Pancreas (tissue), 10 donors: ENCODE measurements at places on chromosomes 5 and 9. TPM values are rescaled to one million over a fixed set of nuclear protein-coding genes. Genes with fewer than 3 reads are reported as not detected.

GRCh38 chr9:97473717-97474116, 27.7 kb upstream of the TMOD1 start:
- H3K4me3 ChIP-seq, result no peak overlapping the region
- DNase-seq, result no peak
- no peaks in the 10 kb centered on the region for H3K27me3 ChIP-seq
- H3K4me1 ChIP-seq, result no peaks in the 10 kb centered on the region
- peaks cover 12% of the 10 kb centered on the region for H3K36me3 ChIP-seq
- no peak overlapping the region for H3K27ac ChIP-seq

DNA sequence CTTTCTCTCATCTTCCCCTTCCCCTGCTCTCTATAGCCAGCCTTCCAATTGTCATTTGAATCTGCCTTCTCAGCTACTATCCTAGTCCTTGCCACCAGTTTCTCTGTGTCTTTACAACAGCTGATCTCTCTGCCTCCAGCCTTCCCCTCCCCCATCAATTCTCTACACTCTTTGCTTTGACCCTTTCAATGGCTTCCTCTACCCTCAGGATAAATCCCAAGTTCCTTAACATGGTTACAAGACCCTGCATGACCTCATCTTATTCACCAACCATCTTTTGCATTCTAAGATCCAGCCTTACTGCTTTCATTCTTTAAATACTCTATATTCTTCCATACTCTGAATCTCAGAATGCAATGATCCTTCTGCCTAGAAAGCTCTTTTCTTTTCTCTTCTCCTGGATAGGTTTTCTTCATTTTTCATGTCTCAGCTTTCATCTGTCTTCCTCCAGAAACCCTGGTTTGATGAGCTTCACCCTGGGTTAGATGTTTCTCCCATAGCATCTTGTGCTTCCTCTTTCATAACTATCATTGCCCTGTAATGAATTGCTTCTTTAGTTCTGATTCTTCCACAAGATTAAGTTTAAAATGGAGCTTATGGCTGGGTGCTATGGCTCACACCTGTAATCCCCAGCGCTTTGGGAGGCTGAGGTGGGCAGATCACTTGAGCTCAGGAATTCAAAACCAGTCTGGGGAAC, 58.6 kb upstream of the ZSWIM6 start:
- H3K4me3 ChIP-seq, result no peak overlapping the region
- no peak for DNase-seq
- H3K4me1 ChIP-seq, result peaks cover 5% of the 10 kb centered on the region
- no peak overlapping the region for H3K27ac ChIP-seq

DNA sequence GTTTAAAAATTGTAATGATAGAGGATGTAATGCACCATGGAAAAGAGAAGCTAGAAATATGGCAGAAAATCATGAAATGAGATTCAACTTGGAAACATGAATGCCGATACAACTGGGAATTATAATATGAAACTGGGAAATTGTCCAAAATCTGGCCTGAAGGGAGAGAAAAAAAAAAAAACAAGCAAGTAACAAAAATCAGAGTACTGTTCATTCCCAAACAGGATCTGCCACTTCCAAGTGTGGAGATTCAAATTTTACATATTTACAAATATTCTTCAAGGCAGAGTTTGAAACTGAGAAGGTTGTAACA, 56.6 kb upstream of the MOCS2 start:
- no peaks in the 10 kb centered on the region for H3K27me3 ChIP-seq
- H3K4me3 ChIP-seq, result no peak overlapping the region
- DNase-seq, result no peak
- H3K27ac ChIP-seq, result no peak overlapping the region
- no peaks in the 10 kb centered on the region for H3K36me3 ChIP-seq

DNA sequence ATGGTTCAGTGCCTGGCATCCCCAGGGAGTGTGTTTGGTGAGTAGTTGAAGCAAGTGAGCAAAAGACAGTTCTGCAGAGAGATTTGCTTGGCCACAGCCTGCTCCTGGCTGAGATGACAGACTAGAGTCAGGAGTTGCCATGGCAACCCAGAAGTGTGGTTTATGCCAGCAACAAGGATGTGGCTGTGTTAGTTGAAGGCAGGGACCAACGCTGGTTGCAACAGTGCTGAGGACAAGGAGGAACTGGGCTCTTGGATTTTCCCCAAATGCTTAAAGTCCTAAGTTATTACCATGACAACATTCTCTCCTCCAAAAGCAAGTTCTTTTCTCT, 2.7 kb downstream of the NXNL2 start:
- H3K27ac ChIP-seq, result no peak overlapping the region
- no peak for DNase-seq

DNA sequence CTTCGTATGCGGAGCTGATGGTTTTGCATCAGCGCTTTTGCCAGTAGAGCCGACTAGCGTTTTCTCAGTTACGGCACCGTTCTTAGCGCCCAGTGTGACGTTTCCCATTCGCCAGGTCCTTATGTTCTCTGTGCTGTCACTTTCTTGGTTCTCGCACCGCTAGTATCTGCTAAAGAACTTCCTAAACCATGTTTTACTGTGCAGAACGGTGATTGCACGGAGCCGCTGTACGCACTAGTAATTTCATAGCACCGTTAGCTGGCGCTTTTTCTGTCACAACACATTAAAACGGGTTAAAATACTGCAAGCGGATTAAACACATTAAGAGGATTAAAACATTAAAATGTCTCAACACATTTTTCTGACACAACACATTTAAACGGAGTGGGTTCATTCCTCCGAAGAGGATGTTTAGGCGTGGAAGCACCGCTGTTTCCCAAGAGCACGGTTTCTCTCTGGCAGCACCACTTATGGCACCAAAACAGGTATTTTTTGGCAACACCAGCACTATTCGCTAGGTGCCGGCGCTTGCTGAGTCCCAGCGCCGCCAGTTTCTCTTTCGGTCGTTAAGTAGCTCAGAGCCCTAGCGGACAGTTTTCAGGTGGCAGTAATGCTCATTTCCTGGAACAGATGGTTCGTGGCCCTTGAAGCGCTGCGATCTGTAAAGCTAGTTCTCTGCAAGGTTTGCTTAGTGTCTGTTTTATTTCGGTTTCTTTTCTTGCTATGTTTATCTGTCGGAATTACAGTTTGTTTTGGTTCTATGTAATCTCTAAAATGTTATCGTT, 20.3 kb downstream of the ANXA2R start:
- peak overlapping the region; percentile 18 for H3K4me3 ChIP-seq
- peak overlapping the region; percentile 49 for H3K27ac ChIP-seq
- no peak for DNase-seq

GRCh38 chr5:35919191-35919590, 19.2 kb downstream of the CAPSL start:
- no peaks in the 10 kb centered on the region for H3K27me3 ChIP-seq
- no peaks in the 10 kb centered on the region for H3K4me1 ChIP-seq
- H3K36me3 ChIP-seq, result no peaks in the 10 kb centered on the region
- no peak for DNase-seq

- no peak for DNase-seq
- H3K27me3 ChIP-seq, result no peaks in the 10 kb centered on the region
- no peak overlapping the region for H3K27ac ChIP-seq
- H3K4me1 ChIP-seq, result no peaks in the 10 kb centered on the region
- no peaks in the 10 kb centered on the region for H3K36me3 ChIP-seq
These were observed 36.1 kb downstream of the STRBP start for GRCh38 chr9:123232332-123232731.

GRCh38 chr5:111367115-111367514, 142.9 kb downstream of the CAMK4 start:
- no peaks in the 10 kb centered on the region for H3K27me3 ChIP-seq
- H3K4me3 ChIP-seq, result no peak overlapping the region
- no peak overlapping the region for H3K27ac ChIP-seq
- no peak for DNase-seq
- H3K36me3 ChIP-seq, result no peaks in the 10 kb centered on the region

DNA sequence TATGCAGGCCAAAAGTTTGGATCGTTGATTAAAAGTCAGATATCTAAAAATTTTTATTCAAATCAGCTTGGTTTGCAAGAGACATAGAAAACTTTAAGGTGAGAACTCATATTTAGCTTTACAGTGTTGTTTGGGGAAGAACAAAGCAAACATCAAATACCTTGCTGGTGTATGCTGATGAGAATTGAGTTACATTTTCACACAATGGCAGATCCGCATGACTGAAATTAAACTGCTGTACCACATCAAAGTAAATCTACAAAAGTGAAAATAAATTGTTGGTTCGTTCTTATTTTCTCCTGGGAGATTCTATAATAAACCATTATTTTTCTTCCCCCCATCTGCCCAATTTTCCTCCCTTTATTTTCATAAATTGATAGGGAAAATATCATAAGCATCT, 198.2 kb upstream of the PCSK5 start:
- no peak overlapping the region for H3K4me3 ChIP-seq
- no peak for DNase-seq
- H3K4me1 ChIP-seq, result no peaks in the 10 kb centered on the region

DNA sequence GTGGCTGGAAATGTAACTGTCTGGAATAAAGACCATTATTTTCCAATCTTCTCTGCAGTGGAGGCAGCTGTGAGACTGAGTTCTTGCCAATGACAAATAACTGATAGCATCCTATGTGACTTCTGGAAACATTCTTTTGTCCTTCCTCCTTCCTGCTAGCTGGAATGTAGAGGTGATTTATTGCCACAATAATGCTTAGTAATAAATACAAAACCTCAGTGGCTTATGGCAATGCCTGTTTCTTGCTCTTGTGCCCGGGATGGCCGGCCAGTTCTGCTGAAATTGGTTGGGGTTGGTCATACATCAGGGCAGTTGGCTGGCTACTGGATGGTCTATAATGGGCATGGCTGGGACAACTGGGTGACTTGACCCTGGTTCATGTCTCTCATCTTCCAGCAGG, 12.2 kb upstream of the TEX48 start:
- H3K4me1 ChIP-seq, result no peaks in the 10 kb centered on the region
- no peaks in the 10 kb centered on the region for H3K27me3 ChIP-seq
- no peak overlapping the region for H3K27ac ChIP-seq
- DNase-seq, result no peak

- H3K4me3 ChIP-seq, result no peak overlapping the region
- DNase-seq, result no peak
- H3K27me3 ChIP-seq, result no peaks in the 10 kb centered on the region
- no peaks in the 10 kb centered on the region for H3K36me3 ChIP-seq
- H3K4me1 ChIP-seq, result no peaks in the 10 kb centered on the region
- H3K27ac ChIP-seq, result no peak overlapping the region
These were observed 609.1 kb upstream of the GRAMD2B start for GRCh38 chr5:125814119-125814518.

DNA sequence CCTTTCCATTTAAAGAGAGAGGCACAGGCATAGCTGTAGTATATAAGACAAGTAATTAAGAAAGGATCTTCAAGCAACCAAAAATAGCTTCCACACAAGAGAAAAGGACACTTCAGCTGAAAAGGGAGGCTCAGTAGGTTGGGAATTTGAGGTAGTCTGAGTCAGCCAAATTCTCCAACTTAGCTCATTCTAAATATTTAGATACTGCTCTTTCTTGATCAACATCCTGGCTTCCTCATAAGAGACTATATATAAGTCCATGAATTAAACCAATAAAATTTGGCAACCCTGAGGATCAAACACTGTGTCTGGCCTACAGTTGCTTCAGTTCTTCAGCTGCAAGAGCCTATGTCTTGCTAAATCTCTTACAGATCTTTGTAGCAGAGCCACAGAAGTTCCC, 17.8 kb downstream of the HINT1 start:
- DNase-seq, result no peak
- H3K4me3 ChIP-seq, result no peak overlapping the region
- H3K27ac ChIP-seq, result no peak overlapping the region
- no peaks in the 10 kb centered on the region for H3K27me3 ChIP-seq

DNA sequence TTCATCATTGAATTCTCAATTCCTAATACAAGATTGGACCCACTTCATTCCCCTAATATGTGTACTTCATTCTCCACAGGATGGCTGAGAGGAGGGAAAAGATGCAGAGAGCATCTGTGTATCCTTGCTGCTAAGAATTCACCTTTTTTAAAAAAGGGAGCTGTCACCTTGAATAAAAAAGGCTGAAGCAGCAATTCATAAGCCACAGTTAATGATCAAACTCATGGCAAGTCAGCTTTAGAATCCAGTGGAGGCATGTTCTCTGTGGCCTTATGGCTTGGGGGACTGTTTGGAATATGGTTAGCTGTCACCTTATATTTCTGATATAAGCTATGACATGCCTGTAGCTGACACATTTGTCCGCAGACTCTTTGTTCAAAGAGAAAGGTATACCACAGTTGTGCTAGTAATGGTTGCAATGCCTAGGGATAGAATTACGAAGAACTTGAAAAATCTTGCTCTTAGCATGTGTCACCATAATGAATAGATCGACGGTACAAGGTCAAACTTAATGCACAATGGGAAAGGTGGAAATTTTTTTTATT, 256.8 kb upstream of the TNC start:
- no peaks in the 10 kb centered on the region for H3K27me3 ChIP-seq
- H3K4me1 ChIP-seq, result no peaks in the 10 kb centered on the region
- H3K4me3 ChIP-seq, result no peak overlapping the region

DNA sequence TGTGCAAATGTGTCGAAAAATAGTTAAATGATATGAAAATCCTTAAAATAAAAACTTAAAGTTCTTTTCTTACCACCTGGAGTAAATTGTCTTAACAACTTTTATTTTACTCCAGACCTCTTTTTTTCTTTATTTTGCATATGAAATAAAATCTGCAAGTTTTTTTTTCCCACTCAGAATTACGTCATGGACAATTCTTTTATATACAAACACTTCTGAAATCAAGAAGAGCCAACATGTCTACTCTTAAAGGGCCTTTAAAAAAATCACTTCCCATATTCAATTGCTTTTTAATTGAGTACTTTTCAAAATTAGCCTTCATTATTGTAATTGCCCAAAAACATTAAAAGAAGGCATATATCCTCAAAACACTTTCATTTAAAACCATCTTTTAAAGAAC, 37.7 kb upstream of the ZFAND5 start:
- H3K27me3 ChIP-seq, result no peaks in the 10 kb centered on the region
- H3K27ac ChIP-seq, result no peak overlapping the region
- H3K36me3 ChIP-seq, result no peaks in the 10 kb centered on the region

- no peak overlapping the region for H3K4me3 ChIP-seq
- no peaks in the 10 kb centered on the region for H3K36me3 ChIP-seq
- no peak overlapping the region for H3K27ac ChIP-seq
- no peaks in the 10 kb centered on the region for H3K4me1 ChIP-seq
- DNase-seq, result no peak
These were observed 43.3 kb upstream of the NCS1 start for GRCh38 chr9:130128733-130129431.

- no peaks in the 10 kb centered on the region for H3K4me1 ChIP-seq
- no peaks in the 10 kb centered on the region for H3K36me3 ChIP-seq
- no peak overlapping the region for H3K27ac ChIP-seq
- no peak for DNase-seq
These were observed 105.7 kb upstream of the KLF9 start for GRCh38 chr9:70519912-70520724.

GRCh38 chr9:100216178-100216787, 117.2 kb downstream of the INVS start:
- no peaks in the 10 kb centered on the region for H3K4me1 ChIP-seq
- DNase-seq, result peak; percentile 63
- H3K36me3 ChIP-seq, result no peaks in the 10 kb centered on the region
- no peak overlapping the region for H3K4me3 ChIP-seq

Gene LAMC3
- 2.2 TPM for total RNA-seq

Gene CSF1R
- total RNA-seq, result 3.5 TPM

Gene SLC6A19
- 0.34 TPM for total RNA-seq

Gene FOXD4L6
- total RNA-seq, result 0.08 TPM

Gene TSLP
- total RNA-seq, result 0.12 TPM

Gene MEIKIN
- not detected for total RNA-seq

Gene SEMA5A
- total RNA-seq, result 10.5 TPM

Gene TENT4A
- 8.9 TPM for total RNA-seq

Gene CER1
- not detected for total RNA-seq

Gene WNT8A
- not detected for total RNA-seq

Gene NRG2
- 2.6 TPM for total RNA-seq

Gene PHF24
- 0.32 TPM for total RNA-seq

Gene NR5A1
- total RNA-seq, result not detected

Gene FCN2
- total RNA-seq, result 0.16 TPM

Gene MLANA
- total RNA-seq, result not detected

Gene OR13C2
- total RNA-seq, result not detected
